Stimulated activated CD4-positive, alpha-beta T cell treated with anti-CD3 and anti-CD28 coated beads, Interleukin-1b, Interleukin-23, amount 100 ng/mL, for 1 hour (primary cell): ENCODE measurements at places on chromosomes 2 and 18.

GRCh38 chr2:157931542-157931941 is 55.4 kb upstream of the ACVR1 start:
- no peak for DNase-seq

GRCh38 chr18:28176948-28177827 is at the start of gene CDH2:
Gene CDH2, minus strand, starts transcription at chr18:28177130. Its CDS starts 108 bp downstream, at chr18:28177022.
- DNase-seq = no peak

DNA sequence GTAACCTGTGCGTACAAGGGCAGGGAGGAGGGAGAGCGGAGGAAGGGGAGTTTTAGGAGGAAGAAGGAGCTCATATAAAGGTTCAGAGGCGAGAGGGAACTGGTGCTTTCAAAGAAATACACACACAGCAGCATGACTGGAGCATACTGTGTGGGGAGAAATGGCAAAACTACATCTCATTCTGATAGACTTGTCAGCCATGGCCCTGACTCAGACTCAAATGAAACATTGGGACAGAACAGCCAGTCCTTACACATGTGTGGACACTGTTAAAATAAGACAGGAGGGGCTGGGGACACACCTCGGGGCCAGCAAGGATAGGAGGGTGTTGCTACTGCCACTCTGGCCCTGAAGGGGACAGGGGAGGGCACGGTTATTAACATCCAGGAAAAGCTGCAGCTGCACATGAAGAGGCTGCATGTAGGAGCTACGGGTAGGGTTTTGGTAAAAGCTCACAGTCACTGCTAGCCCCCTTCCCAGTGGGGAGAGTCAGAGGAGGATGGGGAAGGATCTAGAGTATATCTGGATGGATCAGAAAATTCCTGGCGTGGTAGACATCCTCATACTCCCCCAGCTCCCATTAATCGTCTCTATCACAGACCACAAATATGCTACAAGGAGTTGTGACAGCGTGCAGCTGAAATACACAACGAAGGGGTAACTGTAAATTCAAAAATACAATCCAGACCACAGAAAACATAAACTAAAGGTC is 110.5 kb downstream of the GATA6 start:
- no peak for DNase-seq

DNA sequence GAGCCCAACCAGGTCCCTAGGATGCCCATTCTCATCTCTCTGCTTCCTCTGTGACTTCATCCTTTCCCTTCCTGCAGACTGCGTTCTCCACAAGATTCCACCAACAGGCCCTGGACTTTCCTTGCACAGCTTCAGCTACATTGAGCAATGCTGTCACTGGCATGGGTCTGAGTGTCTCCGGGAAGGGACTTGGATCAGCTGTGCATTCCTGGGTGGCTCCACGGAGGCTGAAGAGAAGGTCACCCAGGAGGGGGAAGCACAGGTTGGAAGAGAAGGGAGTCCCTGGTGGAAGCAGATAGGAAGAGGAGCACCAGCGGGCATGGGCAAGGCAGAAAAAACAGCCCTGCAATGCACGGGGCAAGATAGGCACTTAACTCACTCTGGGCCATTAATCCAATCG is 140.5 kb downstream of the UXS1 start:
- no peak for DNase-seq

GRCh38 chr2:201900362-201900761 is 94.0 kb downstream of the CDK15 start:
- no peak for DNase-seq

- DNase-seq = no peak
Measured at GRCh38 chr2:3780477-3781402, 77.4 kb downstream of the DCDC2C start.

- DNase-seq = no peak
Measured at GRCh38 chr18:13019301-13019700, 28.1 kb downstream of the CEP192 start.

GRCh38 chr2:95346231-95346737 is 49.1 kb downstream of the KCNIP3 start:
- DNase-seq = no peak

DNA sequence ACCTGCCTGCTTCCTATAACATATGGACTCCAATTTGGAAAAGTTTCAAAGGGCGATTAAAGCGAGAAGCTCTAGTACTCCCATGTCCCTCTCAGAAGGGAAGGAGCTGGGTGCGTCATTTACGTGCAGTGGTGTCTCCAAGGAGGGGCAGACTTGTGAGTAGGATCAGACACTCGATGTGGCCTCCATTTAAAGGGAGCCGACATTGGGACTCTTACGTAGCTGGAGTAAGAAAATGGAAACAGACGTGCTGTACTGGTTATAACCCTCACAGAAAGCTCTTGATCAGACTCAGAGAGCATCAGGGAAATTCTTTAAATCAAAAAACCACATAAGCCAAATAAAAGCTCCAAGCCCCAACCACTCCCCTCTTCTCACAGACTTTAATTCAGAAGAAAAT is 198.5 kb downstream of the KLHL29 start:
- no peak for DNase-seq

- no peak for DNase-seq
Measured at GRCh38 chr2:130186391-130186790, 4.3 kb downstream of the MZT2B start.

- no peak for DNase-seq
Measured at GRCh38 chr18:48392268-48392667, 16.9 kb downstream of the ZBTB7C start.

GRCh38 chr2:10119601-10120157 is 2.9 kb upstream of the RRM2 start:
- no peak for DNase-seq

GRCh38 chr2:180670302-180671003 is 310.0 kb upstream of the UBE2E3 start:
- DNase-seq = no peak

DNA sequence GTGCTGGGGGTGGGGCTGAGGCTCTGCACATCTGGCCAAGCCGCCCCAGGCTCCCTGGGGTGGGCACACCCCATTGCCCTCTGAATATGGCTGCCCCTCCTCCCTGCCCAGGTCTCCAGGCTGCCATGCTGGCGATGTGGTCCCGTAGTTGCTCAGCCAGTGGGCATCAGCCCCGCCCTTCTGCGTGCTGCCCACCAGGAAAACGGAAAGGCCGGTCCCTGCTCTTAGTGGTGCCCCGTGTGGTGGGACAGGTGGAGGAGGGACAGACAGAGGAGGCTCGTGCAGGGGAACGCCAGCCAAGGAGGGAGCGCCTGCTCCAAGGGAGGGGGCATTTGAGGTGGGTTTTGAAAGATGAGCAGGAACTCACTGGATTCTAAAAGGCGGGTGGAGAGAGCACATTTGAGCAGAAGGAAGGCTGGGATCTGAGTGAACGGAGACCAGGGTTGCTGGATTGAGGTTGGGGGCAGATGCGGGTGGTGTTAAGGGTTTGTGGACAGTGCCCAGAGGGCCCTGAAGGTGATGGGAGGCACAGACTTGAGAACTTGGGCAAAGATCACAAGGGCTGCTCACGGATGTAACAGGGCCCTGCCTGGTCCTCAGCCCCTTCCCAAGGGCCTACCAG is 6.7 kb upstream of the B3GNT7 start:
- DNase-seq = no peak

GRCh38 chr2:239775623-239776435 is 249.3 kb downstream of the NDUFA10 start:
- no peak for DNase-seq

DNA sequence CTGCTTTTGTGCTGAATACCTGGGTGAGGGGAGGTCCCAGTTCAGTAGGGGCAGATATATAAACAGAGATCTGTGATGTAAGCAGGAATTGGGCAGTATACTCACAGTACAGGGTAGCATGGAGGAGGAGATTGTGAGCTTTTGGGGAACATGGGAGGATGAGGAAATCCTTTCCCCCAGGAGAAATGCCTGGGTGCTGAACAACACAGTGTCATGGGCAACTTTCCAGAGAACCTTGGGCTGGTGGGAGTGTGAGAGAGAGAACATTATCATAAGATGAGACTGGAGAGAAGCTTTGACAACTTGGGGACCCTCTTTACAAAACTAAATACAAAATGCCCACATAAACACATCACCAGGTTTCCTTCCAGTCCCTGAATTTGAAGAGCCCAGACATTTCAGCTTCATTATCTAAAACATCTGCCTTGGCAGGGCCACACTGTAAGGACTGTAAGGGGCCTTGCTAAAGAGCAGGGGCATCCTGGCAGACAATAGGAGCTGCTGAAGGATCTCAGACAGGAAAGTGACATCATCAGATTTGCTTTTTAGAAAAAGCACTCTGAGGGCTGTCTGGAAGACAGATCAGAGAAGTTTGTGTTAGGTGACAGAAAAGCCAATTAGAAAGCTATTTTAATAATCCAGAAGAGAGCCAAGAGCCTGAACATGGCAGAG is 303.1 kb upstream of the FBXO11 start:
- no peak for DNase-seq

- no peak for DNase-seq
Measured at GRCh38 chr2:176504440-176504839, 235.2 kb downstream of the MTX2 start.

DNA sequence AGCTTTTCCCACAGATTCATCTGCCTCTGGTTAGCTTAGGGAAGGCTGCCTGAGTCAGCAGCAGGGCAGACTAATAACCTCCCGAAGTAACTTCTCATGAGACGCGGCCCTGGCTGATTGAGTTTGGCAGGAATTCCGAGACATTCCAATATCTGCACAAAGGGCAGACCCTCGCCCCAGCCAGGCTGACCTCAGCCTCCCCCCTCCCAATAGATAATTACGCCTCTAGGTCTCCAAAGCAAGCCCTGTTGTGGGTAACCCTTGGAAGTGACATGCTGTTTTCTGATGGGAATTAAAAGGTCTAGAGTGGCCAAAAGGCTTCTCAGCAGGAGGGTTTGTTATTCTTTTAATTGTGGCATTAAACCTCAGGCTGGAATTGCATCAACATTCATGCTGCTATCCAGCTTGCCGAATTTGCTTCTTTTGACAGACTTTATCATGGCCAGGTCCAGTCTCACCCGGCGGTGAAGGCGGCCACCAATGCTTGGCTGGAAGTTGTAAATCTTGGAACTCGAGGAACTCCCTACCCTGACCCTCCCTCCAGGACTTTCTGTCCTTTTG is 98.0 kb upstream of the SLC14A2 start:
- no peak for DNase-seq

DNA sequence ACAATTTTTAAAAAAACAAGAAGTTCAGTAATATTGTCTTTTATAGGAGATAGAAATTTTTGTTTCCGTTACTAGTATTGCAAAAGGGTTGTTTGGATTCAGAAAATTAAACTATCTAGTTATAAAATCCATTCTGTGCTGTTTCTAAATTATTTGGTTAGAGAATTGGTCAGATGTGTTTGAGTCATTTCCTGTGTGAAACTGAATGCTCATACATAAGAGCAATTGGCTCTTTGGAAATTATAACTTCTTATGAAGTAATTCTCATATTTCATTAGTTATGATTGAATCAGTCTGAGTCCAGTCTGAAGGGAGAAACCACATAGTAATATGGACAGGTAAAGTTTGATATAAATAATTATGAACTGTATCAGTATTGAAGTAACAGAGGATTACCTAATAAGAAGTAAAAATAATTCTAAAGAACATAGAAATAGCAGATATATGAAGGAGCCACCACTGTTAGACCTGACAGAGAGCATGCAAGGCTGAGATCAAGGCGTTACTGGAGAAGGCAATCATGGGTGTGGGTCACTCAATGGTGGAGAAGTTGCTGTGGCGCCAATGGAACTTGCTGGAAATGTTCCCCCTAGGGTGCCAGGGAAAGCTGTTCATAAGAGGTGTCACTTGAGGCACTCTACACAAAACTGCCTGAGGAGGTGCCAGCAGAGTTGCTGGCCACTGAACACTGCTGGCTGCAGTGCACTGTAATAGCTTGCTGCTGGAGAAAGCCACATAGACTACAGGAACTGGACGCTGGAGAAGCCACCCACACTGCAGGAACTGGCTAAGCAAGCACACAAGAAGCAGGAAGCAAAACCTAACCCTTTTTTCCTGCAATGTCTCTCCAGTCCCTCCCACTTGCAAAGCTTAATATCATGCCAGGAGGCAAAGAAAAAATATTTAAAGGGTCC is 18.0 kb upstream of the FAP start:
- no peak for DNase-seq

- DNase-seq = peak; percentile 41
Measured at GRCh38 chr2:45778720-45779171, 127.3 kb downstream of the PRKCE start.

- no peak for DNase-seq
Measured at GRCh38 chr18:11728249-11728648, 39.2 kb downstream of the GNAL start.

DNA sequence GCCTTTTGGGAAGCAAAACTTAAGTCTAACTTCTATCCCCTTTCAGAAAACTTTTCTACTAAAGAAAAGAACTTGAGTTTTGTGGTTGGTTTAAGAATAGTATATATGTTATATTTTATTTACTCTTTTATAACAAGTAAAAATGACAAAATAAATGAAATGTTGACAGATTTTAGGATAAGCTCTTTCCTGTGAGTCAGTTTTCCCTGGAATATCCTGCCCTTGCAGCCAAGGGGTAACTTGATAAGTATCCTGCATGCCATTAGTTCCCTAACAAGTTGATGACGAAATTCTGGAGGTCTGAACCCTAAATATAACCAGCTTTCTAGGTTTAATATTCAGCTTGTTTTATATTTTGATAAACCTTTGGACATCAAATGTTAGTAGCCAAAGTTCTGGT is 7.3 kb upstream of the HTR2B start:
- DNase-seq = no peak

- DNase-seq = no peak
Measured at GRCh38 chr2:63735263-63735662, 106.4 kb upstream of the UGP2 start.

DNA sequence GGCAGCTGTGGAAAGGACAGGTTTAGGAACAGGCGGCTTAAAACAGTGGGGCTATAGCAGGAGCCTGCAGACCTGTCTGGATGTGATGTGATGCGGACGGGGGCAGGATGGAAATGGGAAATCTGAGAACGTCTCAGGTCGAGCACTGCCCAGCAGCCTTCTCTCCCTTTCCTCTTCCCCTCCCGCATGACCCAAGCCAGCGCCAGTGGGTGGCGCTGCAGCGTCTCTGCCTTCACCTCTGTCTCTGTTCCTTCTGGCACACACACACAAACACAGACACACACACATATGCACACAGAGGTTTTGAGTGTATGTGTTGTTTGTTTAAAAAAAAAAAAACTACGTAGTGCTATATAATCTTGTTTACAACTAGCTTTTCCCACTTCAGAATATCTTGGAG is 82.0 kb upstream of the SLC66A3 start:
- DNase-seq = no peak

- no peak for DNase-seq
Measured at GRCh38 chr2:61469424-61470121, 1.3 kb downstream of the USP34 start.

DNA sequence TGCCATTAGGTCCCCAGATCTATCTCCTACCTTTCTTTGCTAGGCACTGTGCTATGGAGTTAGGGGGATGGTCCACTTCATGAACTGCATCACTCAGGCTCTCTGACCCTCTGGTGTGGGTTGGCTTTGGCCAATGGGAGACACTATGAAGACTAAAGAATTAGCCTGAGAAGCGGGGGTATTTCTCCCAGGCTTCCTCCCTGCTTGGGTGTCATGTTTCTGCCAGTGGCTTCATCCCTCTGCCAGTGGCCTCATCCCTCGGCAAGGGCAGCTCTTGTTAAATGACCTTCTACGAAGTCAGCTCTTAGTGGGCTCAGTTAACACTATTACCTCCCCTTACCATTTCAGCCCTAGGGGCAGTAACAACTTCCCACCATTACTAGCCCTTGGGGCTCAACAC is 41.9 kb upstream of the EPB41L3 start:
- no peak for DNase-seq
